Left renal cortex interstitium (tissue), 4 donors: ENCODE measurements at places on chromosomes 16 and 17. TPM values are rescaled to one million over a fixed set of nuclear protein-coding genes. Genes with fewer than 3 reads are reported as not detected.

Gene CCDC40
- polyA plus RNA-seq = 20.3 TPM

Gene SNAI3
- 1.0 TPM for polyA plus RNA-seq

Gene ZNF750
- 1.9 TPM for polyA plus RNA-seq

Gene TMEM88
- polyA plus RNA-seq = 22.1 TPM

Gene HBA1
- polyA plus RNA-seq = 481 TPM

Gene ARL5C
- polyA plus RNA-seq = 0.19 TPM

Gene KCNJ12
- polyA plus RNA-seq = 6.4 TPM

Gene SP6
- 2.4 TPM for polyA plus RNA-seq

- no peak for DNase-seq
Observed at GRCh38 chr17:36482611-36483504, 3.6 kb upstream of the ZNHIT3 start.

DNA sequence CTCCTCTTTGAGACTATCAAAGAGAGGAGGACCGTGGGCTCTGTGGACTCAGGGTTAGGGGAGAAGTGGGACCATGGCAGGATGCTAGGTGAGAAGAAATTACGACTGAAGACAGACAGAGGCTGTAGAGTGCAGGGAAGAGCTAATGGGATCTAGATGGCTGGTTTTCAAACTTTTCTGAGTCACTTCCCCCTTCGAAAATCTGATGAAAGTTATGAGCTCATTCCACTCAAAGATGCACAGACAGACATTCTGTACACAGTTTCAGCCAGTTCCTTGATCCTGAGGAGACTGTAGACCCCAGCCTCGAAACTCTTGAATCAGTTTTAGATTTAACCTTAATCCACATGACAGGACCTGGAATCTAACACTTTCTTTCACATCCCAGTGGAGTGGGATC lies 40.7 kb downstream of the RGS9 start:
- DNase-seq = no peak

- DNase-seq = no peak
Observed at GRCh38 chr17:58947411-58947810, 159.3 kb downstream of the TRIM37 start.

- no peak for DNase-seq
Observed at GRCh38 chr17:68356949-68357455, 65.7 kb downstream of the ARSG start.

DNA sequence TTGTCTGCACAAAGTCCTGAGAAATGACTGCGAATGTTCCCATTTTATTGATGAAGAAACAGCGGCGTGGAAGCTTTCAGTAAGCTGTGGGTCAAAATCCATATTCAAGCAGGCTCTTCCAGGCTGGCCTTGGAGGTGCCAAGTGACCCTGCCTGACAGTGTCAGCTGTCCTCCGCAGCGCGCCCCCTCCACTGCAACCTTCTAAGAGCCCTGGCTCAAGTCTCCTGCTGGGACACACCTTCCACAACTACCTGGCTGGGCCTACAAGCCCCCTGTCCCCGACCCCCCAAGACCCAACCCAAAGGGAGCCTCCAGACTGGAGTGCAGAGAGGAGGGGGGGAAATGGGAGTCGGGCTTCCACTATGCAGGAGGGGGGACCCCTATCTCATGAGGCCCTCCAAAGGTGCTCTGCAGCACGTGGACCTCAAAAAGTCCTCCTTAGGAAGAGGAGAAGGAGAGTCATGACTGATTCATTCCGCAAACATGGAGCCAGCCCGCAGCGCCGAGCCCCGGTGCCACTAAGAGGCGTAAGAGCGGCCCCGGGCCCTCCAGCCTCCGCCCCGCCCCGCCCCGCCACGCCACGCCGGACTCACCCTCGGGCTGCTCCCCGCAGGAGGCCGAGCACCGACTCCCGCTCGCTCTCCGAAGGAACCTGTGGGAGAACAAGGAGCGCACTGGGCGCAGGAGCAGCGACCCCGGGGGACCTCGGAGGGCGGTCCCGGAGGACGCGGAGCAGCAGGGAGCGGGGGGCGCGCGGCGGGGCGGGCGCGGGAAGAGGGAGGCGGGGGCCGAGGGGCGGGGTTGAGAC lies 574 bp downstream of the MPP3 start:
- no peak for DNase-seq

DNA sequence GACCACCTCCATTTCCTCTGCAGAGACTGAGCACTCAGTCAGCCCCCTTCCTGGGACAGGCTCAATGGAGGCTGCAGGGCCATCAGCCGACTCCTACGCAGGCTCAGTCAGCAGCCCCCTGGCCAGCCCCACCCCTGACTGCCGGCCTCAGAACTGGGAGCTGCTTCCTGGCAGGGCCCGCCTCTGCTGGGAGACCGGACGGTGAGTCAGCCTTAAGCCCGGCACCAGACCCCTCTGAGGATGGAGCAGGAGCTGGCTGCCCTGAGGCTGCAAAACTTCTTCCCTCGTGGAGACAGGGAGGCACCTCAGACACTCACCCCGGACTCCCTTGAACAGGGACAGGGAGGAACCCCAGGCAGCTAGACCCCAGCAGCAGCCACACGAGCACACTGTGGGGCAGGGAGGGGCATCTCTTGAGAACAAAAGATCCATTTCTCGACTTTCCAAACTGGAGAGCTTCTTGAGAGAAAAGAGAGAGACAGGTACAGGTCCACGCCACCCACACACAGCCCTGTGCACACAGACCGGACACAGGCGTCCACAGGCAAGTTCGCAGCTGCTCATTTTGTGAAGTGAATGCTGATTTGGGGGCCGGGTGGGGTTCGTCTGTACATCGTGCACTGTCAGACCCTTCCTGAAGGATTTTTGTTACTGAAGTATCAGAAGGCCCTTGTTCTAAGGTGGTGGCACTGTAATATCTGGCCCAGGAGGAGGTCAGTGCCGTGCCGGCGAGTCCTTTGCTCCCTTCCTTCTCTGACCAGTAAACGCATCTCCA lies 1.3 kb upstream of the TUBB3 start:
- no peak for DNase-seq

- no peak for DNase-seq
Observed at GRCh38 chr17:63932721-63933120, 590 bp upstream of the CD79B start.

- no peak for DNase-seq
Observed at GRCh38 chr16:67248073-67248400, 742 bp upstream of the SLC9A5 start.

- DNase-seq = no peak
Observed at GRCh38 chr17:77393274-77393600, 252.5 kb downstream of the SEC14L1 start.

GRCh38 chr17:50630524-50631194 lies 4.0 kb upstream of the ABCC3 start:
- DNase-seq = no peak

GRCh38 chr16:9860876-9861275 lies 321.4 kb downstream of the GRIN2A start:
- no peak for DNase-seq

- no peak for DNase-seq
Observed at GRCh38 chr17:4934173-4934979, 2.3 kb downstream of the GP1BA start.

GRCh38 chr16:2719328-2720063 lies 528 bp downstream of the PRSS27 start:
- no peak for DNase-seq

DNA sequence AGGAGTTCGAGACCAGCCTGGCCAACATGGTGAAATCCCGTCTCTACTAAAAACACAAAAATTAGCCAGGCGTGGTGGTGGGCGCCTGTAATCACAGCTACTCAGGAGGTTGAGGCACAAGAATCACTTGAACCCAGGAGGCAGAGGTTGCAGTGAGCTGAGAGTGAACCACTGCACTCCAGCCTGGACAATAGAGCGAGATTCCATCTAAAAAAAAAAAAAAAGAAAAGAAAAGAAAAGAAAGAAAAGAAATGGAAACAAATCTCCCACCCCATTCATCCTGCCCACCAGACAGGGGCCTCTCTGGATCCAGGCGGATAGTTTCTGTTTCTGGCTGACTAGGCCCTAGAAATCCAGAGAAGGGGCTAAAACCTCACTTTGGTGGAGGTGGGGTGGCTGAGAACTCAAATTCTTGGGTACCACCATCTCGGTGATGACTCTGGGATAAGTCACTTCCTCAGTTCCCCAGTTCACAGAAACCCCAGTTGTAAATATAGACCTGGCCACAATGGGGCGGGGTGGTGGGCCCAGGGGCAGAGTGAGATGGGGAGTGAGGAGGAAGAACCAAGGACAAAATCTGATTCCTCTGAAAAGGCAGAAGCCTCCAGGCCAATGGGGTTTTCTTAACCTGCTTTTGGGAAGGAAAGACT lies 22.2 kb downstream of the SOCS1 start:
- DNase-seq = no peak
